ENCODE measurements at places on chromosomes 4 and X.

DNA sequence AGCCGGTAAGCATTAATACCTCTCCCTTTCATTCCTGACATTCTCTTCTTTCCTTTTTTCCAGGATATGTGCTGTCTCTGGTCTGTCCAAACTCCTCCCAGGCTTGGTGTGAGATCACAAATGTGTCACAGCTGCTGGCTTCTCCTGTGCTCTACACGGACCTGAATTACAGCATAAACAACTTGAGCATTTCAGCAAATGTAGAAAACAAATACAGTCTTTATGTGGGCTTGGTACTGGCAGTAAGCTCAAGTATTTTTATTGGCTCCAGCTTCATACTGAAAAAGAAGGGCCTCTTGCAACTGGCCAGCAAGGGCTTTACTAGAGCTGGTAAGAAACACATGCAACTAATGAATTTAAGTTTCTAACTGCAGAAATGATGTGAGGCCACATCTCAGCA, 8.4 kb downstream of the NIPAL1 start:
- DNase-seq, result no peak

- no peak for DNase-seq
Observed at GRCh38 chr4:19300213-19300612, 951.5 kb upstream of the SLIT2 start.

- no peak for DNase-seq
Observed at GRCh38 chr4:78024576-78025091, 32.5 kb upstream of the FRAS1 start.

GRCh38 chr4:184350213-184350817, 124.0 kb downstream of the IRF2 start:
- no peak for DNase-seq

DNA sequence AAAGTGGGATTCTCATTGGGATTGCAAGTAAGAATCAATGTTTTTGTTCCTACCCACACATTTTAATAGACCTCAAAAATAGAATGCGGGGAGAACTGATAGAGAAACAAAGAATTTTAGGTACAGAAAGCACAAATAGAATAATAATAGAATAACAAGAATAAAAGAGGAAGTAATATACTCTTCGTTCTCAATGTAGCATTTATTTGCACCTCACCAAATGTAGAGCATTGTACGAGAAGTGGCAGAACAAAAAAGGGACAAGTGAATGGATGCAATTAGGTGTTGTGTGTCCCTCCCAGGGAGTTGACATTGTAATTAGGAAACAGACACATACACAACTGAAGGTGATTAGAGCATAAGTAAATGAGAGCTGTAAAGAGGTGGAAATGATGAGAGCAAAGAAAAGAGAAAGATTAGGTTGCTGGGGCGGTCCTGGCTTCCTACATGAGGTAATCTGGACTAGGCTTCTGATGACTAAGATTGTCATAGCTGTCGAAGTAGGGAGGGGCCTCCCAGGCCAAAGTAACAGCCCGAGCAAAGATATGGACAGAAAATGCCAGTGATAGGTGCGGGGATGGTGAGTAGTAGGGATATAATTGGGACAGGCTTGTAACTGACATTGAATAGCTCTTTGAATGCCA, 10.4 kb downstream of the RAB9A start:
- DNase-seq, result no peak

GRCh38 chr4:184816962-184817361, 8.8 kb downstream of the ACSL1 start:
- no peak for DNase-seq

- no peak for DNase-seq
Observed at GRCh38 chr4:88720451-88721428, 23.1 kb upstream of the NAP1L5 start.

DNA sequence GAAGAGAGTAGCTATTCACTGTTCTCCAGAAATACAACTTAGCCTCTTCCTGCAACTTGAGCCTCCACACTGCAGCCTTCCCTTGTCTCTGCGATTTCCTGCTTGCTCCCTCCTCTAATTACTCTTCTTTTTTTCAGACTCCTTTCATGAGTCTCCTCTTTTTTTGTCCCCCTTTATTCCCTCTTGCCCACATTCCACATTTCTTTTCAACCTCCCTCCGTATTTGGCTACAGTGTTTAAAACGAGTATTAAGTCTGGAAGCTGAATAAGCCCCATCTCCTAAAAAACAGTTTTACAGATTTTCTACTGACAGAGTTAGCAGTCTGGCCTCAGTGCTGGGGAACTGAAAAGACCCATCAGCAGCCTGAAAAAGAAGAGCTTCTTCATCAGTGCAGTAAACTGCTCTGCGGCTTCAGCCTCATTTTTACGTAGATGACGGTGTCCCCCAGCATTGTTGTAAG, 141.5 kb downstream of the TENM3 start:
- no peak for DNase-seq

GRCh38 chr4:89889289-89889688, 5.4 kb upstream of the MMRN1 start:
- DNase-seq, result no peak

DNA sequence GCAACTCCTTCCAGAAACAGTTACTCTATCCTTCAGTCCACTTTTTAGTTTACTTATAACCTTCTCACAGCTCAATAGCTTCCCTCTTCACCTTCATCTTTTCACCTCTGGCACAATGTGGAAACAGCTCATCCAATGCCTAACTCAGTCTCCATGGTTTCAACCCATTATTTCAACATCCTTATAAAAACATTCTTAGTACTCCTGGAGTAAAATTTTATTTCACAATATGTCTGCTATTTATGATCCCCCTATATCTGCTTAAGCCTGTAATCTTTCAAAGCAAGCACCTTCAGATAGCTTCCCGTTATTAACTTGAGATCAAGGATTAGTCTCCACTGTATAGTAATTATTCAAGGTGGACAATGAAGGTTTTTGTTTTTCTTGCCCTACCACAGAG, 156.3 kb downstream of the GASK1B start:
- DNase-seq, result no peak

- DNase-seq, result no peak
Observed at GRCh38 chrX:50863471-50863870, 47.1 kb upstream of the BMP15 start.

DNA sequence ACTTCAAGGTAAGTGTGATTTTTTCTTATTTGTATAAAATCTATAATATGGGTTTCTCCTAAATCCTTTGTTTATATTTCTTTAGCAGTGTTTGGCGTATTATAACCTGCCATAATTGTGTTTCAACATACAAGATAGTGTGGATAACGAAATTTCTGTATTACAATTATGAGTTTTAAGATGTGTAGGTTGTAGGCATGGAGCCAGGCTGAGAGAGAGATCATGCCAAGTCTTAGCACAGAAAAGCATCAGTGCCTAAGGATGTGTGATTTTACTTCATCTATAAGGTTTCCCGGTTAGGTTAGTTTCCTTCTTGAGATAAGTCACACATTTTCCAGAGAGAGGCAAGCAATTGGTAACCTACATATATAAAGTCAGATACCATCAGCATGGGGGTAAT, 161.2 kb downstream of the RAPGEF2 start:
- DNase-seq, result no peak

DNA sequence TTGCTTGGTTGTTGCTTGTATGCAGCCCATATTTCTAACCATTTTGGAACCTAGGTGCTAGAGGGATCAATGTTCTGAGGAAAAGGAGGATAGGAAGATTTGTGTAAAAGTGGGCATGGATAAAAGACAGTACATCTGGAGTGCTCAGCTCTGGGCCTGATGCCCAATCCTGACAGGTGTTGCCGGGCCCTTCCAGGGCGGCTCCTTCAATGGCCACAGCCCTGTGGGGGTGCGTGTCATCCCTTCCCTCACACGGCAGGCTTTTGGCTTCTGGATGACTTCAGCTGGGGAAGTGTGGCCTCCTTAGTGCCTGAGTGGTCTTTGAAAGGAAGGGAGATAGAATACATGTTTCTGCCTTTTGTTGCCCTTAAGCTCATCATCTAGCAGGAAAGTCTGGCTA, 47.2 kb downstream of the NELFA start:
- DNase-seq, result no peak

GRCh38 chrX:38656350-38656915, 95.1 kb downstream of the TSPAN7 start:
- no peak for DNase-seq

DNA sequence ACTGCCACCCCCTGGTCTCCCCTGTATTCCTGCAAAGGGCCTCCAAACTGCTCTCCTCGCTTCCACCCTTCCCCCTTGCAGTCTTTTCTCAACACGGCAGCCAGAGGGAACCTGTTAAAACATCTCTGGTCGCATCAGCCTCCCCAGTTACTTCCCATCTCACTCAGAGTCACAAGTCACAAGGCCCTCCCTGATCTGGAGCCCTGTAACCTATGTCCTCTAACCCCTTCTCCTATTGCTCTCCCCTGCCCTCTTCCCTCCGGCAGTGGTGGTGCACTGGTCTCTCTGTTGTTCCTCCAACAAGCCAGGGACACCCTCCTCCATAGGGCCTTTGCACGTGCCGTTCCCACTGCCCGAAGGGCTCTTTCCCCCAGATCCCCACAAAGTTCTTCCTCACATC, 73.2 kb downstream of the SH3KBP1 start:
- DNase-seq, result no peak

DNA sequence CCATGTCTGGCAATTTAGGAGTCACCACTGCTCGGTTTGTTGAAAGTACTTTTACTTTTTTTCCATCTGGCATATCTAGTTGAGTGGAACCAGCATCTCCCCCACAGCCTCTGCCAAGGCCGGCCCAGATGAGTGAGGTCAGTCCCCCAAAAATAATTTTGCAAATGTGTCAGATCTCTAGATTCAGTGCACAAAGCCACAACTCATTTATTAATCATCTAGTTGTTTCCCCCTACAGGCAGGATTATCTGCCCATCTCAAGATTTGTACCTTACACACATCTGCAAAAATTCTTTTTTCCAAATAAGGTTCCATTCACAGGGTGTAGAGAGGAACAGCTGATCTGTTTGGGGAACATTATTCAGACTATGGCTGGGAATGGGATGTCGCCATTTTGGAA, 174.0 kb upstream of the MXRA5 start:
- DNase-seq, result no peak

DNA sequence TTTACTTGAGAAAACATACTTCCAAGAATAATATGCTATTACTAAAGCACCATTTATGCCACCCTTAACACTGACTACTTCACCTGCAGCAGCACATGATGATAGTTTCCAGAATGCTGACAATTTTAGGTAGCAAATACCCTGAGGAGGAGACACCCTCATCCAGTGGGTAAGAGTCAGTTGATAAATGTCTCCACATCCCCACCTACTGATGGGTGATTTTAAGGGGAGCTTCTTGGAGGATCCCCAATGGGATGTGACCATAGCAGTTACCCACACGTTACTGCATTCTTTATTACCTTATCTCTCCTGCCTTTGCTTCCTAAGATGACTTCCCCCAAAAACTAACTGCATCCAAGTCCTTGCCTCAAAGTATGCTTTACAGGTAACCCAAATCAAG, 131.2 kb upstream of the SMARCAD1 start:
- DNase-seq, result no peak

DNA sequence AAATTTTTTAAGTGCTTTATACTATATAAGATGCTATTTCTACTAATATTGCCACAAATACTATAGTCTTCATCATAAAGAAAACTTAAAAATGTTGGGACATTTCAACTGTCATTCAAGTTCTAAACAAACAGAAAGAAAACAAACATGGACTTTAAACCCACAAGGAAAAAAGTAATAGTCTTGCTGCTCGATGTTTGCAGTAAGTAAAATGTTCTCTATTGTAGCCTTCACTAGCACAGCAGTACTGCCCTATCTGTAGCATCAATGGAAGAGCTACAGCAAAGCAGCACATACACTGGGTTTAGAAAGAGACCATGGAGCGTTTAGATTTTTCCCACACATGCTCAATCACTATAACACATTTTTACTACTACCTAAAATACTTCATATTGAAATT, 146.8 kb downstream of the KLHL13 start:
- no peak for DNase-seq

DNA sequence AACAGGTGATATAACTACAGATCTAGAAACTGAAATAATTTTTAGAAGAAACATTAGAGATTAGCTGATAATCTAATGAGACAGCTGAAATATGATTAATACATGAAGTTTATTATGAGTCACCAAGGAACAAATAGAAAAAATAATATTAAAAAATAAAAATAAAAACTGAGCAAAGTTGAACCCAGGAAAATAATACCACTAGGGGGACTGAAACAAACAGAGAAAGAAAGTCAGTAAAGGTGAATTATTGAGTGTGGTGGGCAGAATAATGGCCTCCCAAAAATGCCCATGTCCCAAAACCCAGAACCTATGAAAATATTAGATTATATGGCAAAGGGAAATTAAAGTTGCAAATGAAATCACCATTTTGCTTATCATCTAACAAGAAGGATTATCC, 820.7 kb upstream of the INTU start:
- no peak for DNase-seq

DNA sequence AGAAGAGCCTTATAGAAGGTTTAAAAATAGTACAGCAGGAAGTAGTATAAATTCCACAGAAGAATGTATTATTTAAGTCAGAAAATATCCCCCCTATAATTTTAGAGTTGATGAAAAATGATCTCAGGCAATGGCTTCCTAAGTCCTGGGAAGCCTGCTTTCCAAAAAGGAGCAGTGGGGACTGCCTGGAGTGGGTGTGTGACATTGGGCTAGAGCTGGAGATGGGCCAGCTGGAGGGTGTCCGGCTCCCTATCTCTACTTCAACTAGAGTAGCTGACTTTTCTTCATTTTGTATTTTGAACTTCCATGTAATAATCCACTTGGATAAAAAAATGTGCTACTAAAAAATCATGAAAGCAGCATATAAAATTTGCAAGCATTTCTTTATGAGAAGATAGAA, 253.9 kb downstream of the ANK2 start:
- DNase-seq, result no peak

DNA sequence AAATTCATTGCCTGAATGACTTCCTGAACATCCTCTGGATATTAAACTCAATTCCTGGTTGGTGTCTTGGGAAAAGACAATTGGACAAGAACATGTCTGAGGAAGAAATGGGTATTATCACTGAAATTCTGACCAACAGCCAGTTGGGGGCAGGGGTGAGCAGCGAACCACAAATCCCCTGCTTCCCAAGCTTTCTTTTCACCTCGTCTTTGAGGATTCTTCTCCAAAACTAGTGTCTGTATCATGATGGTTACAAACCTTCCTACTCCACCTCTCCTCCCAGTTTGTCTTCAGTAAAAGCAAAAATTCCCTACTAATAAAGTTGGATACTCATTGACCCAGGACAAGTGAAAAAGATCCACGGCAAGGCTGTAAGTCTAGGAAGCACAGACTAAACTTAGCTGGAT, 48.3 kb upstream of the WDR1 start:
- DNase-seq, result no peak

DNA sequence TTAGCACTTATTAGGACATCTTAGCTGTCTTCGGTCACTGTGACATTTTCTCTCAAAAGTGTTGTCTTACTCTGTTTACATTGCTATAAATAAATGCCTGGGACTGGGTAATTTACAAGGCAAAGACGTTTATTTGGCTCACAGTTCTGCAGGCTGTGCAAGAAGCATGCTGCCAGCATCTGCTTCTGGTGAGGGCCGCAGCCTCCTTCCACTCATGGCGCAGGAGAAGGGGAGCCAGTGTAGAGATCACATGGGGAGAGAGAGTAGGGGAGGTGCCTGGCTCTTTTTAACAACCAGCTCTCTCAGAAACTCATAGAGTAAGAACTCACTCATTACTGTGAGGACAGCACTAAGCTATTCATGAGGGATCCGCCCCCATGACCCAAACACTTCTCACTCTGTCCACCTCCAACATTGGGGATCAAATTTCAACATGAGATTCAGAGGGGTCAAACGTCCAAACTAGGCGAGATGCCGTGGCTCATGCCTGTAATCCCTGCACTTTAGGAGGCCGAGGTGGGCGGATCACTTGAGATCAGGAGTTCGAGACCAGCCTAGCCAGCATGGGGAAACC, 43.5 kb upstream of the HERC6 start:
- DNase-seq, result no peak

- DNase-seq, result no peak
Observed at GRCh38 chr4:85509882-85510631, 35.1 kb downstream of the ARHGAP24 start.

Data from NCI-H1417 treated with DMSO at 0.1 percent for 48 hours (cell line).